Large intestine (tissue), 12 donors: ENCODE measurements at places on chromosomes 16 and 17. TPM values are rescaled to one million over a fixed set of nuclear protein-coding genes. Genes with fewer than 3 reads are reported as not detected.

- peak overlapping the region; percentile 71 for H3K4me3 ChIP-seq
- H3K36me3 ChIP-seq: peaks cover 9% of the 10 kb centered on the region
- no peak overlapping the region for H3K27ac ChIP-seq
- no peaks in the 10 kb centered on the region for H3K27me3 ChIP-seq
- no peaks in the 10 kb centered on the region for H3K4me1 ChIP-seq
- no peak for DNase-seq
Measured at GRCh38 chr17:4807605-4808377, 839 bp downstream of the PLD2 start.

Gene GUCY2D
- polyA plus RNA-seq: 1.3 TPM

GRCh38 chr16:8600144-8600775, 9.9 kb upstream of the TMEM114 start:
- no peak for DNase-seq
- no peak overlapping the region for H3K27ac ChIP-seq
- no peaks in the 10 kb centered on the region for H3K4me1 ChIP-seq
- H3K27me3 ChIP-seq: peaks cover 4% of the 10 kb centered on the region

Gene IGFALS
- 8.3 TPM for polyA plus RNA-seq

DNA sequence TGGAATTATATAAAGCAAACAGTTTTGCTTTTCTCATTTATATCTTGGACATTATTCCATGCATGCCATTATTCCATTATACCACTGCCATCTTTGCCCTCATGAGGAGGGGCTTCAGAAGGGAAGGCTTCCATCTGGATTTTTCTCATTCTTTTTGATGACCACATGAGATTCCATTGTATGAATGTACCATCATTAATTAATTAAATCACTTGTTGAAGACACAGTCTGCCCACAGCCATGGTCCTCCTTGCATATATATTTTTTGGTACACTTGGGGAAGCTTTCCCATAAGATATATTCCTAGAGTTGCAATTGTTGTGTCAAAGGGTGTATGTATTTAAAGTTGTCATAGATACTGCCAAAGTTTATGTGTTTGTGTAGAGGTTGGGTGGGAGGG, 7.1 kb downstream of the ARL4D start:
- H3K27me3 ChIP-seq: peaks cover 2% of the 10 kb centered on the region
- no peak overlapping the region for H3K27ac ChIP-seq
- no peaks in the 10 kb centered on the region for H3K36me3 ChIP-seq
- H3K4me1 ChIP-seq: peaks cover 2% of the 10 kb centered on the region
- no peak for DNase-seq

DNA sequence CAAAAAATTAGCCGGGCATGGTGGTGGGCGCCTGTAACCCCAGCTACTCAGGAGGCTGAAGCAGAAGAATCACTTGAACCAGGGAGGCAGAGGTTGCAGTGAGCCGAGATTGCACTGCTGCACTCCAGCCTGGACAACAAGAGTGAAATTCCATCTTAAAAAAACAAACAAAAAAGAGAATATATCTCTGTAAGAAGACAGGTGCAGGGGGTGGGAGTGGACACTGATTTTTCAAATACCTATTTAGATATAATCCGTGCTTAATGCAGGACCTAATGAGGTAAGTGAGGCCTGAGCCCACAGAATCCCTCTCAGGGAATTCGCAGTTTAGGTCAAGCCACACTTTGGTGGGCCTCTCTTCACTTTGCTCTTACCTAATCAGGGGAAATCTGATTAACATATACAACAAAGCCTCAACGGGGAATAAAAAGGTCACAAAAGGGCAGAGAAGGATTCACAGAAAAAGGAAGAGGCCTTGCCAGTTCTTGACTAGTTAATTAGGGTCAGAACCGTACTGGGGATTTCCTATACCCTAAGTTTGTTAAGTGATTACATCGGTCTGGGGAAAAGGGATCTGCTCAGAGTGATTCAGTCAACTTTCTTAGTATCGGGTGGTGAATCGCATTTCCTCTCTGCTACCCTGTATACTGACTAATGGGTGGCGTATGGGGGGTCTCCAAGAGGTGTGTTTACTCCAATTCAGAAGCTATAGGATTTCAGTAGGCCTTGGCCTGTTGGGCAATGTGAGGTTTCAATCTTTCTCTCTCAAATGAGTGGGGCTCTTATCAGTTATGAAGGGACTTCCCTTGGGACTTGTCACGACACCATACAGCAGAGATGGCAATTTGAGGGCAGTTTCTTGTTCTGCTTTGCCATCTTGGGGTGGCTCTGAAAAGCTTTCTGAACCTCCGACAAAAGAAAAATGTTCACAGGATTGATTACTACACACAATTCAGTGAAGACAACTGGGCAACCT, 1.9 kb upstream of the NFAT5 start:
- peak overlapping the region; percentile 98 for H3K27ac ChIP-seq
- H3K4me1 ChIP-seq: peaks cover 22% of the 10 kb centered on the region
- H3K36me3 ChIP-seq: no peaks in the 10 kb centered on the region
- H3K27me3 ChIP-seq: no peaks in the 10 kb centered on the region

- peaks cover 18% of the 10 kb centered on the region for H3K4me1 ChIP-seq
- H3K27ac ChIP-seq: peak overlapping the region; percentile 77
- H3K4me3 ChIP-seq: peak overlapping the region; percentile 54
- no peaks in the 10 kb centered on the region for H3K36me3 ChIP-seq
- peaks cover 30% of the 10 kb centered on the region for H3K27me3 ChIP-seq
Measured at GRCh38 chr17:21376759-21377690, 868 bp downstream of the KCNJ12 start.

- H3K4me3 ChIP-seq: no peak overlapping the region
- H3K4me1 ChIP-seq: no peaks in the 10 kb centered on the region
- no peak for DNase-seq
- no peaks in the 10 kb centered on the region for H3K27me3 ChIP-seq
Measured at GRCh38 chr16:47726031-47726675, 265.0 kb downstream of the PHKB start.

- H3K4me1 ChIP-seq: peaks cover 4% of the 10 kb centered on the region
- no peaks in the 10 kb centered on the region for H3K27me3 ChIP-seq
- no peak overlapping the region for H3K27ac ChIP-seq
- no peak for DNase-seq
- H3K4me3 ChIP-seq: no peak overlapping the region
Measured at GRCh38 chr16:85824161-85825135, 25.0 kb downstream of the COX4I1 start.

- H3K4me3 ChIP-seq: no peak overlapping the region
- H3K27me3 ChIP-seq: no peaks in the 10 kb centered on the region
- peaks cover 17% of the 10 kb centered on the region for H3K4me1 ChIP-seq
- peak; percentile 45 for DNase-seq
Measured at GRCh38 chr16:29765167-29766032, 12.7 kb upstream of the ZG16 start.

Gene SOX15
- polyA plus RNA-seq: 2.0 TPM
